ENCODE measurements at places on chromosomes 1 and 21. TPM values are rescaled to one million over a fixed set of nuclear protein-coding genes. Genes with fewer than 3 reads are reported as not detected.
A peak's percentile ranks its signal among the peaks of the same experiment; 100 is the strongest.

- DNase-seq, result peak; percentile 23
Measured at GRCh38 chr1:206110820-206111219, 6.4 kb downstream of the AVPR1B start.

GRCh38 chr1:180994262-180994661 is 28.4 kb downstream of the STX6 start:
- no peak for DNase-seq

GRCh38 chr1:244214009-244214967 is 163.2 kb downstream of the ZBTB18 start:
- no peak for DNase-seq

- no peak for DNase-seq
Measured at GRCh38 chr1:205662135-205662738, 18.1 kb downstream of the SLC45A3 start.

GRCh38 chr1:101216623-101217022 is 20.2 kb upstream of the S1PR1 start:
- no peak for DNase-seq

DNA sequence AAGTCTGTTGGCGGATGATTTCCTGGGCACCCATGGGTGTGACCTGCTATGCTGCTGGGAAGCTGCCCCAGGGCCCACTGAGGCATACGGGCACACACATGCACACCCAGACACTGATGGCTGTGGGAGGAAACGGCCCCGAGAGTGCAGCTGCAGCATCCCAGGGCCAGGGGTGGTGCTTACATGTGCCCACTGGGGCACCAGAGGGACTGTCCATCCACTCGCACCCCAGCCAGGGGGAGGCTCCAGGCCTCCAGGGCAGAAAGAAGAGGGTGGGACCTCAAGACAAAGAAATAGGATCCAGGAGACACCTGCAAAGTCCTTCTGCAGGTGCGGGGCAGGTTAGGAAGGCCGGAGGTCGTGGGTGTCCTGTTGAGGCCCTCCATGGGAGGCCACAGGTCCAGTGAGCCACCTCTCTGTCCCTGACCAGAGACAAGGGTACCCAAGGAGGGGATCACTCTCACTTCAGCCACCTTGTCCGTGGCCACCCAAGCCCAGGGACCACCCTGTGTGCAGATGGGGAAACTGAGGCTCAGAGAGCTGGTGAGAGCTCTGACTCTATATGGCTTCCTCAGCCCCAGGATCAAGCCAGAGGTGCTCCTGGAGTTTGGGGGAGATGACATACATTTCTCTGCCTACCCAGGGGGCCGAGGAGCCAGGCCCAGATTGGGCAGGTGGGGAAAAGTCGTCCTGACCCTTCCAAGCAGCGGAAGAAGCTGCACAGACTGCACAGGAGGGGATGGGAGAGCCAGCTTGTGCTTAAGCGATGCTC is 57.1 kb downstream of the WNT9A start:
- peak; percentile 55 for DNase-seq

- DNase-seq, result no peak
Measured at GRCh38 chr1:163055531-163055930, 13.6 kb upstream of the RGS4 start.

DNA sequence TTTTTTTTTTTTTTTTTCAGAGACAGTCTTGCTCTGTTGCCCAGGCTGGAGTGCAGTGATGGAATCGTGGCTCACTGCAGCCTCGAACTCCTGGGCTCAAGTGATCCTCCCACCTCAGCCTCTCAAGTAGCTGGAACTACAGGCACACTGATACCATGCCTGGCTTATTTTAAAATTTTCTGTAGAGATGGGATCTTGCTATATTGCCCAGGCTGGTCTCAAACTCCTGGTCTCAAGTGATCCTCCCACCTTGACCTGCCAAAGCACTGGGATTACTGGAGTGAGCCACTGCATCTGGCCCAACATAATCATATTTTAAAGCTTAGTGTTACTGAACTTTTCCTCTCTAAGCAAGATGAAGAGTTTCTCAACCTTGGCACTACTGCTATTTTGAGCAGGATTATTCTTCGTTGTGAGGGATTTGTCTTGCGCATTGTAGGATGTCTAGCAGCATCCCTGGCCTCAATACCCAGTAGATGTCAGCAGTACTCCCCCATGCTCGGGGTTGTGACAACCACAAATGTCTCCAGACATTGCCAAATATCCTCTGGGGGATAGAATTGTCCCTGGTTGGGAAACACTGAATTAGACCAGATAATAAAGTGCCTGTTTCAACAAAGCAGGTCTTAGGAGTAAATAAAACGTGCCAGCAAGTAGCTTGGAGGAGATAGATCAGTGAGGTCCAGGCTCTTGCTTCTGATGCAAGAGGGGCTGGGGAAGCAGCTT is 15.1 kb upstream of the THRAP3 start:
- peak; percentile 73 for DNase-seq

- no peak for DNase-seq
Measured at GRCh38 chr1:51301152-51301843, 29.1 kb downstream of the TTC39A start.

DNA sequence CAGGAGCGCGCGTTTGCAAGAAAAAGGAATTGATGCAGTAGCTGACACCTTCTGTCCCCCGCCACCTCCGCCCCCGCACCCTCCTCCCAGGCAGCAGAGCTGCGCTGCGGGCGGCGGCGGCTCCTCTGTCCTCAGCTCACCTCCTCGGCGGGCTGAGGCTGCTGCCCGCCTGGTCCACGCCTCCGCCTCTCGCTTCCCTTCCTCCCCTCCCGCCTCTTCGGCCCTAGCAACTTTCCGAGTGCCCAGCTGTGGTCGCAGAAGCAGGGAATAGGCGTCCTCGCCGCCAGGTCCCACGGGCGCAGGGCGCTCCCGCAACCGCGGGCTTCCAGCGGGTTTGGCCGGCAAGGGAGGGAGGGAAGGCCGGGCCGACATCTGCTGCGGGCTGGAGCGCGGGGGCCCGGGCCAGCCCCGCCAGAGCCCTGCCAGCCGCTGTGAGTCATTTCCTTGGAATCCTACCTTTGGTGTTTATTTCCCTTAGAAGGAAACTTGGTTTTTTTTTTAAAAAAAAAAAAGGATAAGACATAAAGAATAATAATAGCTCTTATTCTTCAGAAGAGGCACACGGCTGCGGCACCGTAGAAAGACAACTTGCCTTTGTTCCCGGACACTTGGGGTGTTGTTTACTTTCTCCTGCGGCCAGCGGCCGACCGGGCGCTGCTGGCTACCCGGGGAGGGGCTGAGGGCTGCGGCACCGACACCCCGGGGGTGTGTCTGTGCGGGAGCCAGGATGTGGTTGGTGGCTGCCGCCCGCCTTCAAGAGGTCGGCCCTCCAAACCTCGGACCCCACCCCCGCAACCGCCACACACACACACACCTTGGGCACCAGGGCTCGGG is 1.1 kb downstream of the SERTAD4 start:
- DNase-seq, result no peak

DNA sequence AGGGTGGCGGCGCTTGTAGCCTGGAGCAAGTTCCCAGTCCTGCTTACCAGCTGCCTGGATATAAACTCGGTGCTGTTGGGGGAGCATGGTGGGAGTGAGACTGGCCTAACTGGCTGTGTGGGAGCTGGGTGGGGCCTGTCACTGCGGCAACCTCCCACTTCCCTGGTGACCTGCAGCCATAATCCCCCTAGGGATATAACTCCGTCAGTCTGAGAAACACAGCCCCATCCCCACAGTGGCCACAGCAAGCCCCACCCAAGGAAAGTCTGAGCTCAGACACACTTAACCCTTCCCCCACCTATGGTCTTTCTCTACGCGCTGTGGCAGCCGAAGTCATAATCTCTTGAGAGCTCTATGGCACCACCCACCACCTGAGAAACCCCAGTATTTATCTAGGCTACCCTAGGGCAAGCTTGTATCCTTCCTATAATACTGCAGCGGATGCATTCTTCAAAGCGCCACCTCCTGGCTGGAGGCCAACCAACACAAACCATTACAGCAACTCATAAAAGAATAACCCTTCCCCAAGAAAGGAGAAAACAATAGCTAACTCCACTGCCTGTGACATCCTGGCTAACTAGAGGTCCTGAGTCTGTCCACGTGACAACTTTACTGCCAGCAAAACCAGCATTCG is 57.4 kb downstream of the ZNF648 start:
- no peak for DNase-seq

DNA sequence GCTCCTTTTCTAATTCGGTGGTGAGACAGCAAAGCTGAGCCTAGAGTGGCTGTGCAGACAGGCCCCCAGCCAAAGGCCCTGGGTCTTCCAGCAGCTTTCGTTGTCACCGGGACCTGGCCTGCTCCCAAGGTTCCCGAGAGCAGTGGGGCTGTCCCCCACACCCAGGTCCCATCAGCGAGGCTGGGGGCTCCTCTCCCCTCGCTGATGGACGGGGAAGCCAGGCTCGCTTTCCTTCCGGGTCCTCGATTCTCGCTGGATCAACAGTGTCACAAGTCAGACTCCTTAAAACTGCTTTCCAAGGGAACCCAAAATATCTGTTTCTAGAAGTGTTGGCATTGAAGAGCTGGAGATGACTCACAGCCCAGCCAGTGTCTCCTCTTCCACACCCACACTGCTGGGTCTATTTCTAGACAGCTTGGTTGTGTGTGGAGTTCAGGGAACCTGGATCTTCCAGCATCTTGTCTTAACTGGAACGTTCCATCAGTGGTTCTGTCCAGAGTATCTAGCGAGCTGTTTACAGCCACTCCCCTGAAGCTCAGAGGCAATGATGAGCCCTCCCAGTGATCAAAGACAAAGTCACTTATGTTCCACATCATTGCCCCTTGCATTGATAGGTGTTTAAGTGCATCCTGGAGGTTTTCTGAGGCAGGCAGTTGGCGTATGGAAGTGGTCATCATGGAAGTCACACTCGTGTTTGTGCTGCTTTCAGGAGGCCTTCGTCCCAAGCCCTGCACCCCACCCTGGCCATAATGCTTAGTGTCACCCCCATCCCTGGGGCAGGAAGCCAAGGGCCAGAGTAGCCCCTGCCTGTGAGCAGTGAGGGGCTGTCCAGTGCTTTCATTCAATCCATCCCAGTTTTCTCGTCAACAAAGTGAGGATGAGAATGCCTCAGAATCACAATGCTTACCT is 35.2 kb downstream of the RRP1 start:
- DNase-seq, result no peak

GRCh38 chr21:35457097-35457804 is 408.1 kb upstream of the RUNX1 start:
- DNase-seq, result no peak

GRCh38 chr1:188822248-188822647 is 1655.4 kb downstream of the BRINP3 start:
- no peak for DNase-seq

DNA sequence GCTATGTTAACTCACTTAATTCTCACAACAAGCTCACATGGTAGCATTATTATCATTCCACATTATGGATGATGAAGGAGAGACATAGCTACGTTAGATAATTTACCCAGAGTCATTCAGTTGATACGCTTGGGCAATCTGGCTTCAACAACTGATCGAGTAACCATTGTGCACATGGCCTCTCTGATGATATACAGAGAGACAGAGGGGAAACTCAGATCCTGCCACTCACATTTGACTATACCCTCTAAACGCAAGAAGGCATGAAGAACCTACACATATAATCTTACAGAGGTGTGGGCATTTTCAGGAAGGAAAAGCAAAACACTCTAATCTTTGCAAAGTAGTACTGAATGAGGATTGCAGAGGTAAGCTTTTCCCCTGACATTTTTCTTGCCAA is 360.1 kb downstream of the BARHL2 start:
- DNase-seq, result no peak

DNA sequence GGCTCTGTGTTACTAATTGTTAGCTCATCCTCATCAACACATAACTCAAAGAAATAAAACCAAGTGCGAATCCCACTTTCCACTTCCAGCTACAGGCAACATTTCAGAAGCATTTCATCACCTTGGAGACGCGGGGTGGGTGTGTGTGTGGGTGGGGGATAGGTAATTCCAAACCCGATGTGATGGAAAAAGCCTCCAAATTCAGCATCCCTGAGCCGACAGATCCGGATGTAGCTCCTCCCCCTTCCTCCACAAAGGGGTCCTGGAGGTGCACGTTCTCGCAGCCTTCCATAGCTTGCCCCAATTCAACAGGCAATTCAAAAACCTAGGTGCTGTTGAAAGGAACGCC is 486 bp downstream of the HSPA13 start:
- no peak for DNase-seq

DNA sequence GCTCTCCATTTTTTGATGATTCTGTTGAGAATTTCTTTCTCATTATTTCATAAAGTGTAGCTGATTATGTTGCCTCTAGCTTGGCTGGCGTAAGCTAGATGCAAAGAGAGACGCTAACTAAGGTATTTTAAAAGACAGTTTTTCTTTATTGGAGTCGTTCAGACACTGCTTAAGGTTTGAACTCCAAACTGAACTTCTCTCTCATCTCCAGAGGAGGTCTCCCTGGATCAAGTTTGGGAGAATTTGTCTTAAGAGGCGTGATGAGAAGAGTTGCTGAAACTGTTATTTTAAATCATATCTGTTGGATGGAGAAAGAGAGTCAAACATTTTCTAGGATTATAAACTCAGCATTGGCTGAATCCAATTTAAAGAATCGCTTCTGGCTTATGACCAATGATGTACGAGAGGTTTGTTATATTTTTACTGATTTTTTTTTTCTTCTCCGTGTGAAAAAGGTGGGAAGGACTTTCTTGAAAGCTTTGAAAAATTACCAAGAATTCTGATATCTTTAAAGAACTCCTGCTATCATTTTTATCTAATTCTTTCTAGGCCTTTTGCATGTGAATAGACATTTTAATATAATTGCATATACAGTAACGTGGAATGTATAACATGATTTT is 34.0 kb downstream of the MAP3K7CL start:
- no peak for DNase-seq

- DNase-seq, result no peak
Measured at GRCh38 chr1:67532452-67533216, 102.4 kb upstream of the SERBP1 start.

GRCh38 chr1:12473596-12474362 is 144.2 kb downstream of the DHRS3 start:
- DNase-seq, result no peak

DNA sequence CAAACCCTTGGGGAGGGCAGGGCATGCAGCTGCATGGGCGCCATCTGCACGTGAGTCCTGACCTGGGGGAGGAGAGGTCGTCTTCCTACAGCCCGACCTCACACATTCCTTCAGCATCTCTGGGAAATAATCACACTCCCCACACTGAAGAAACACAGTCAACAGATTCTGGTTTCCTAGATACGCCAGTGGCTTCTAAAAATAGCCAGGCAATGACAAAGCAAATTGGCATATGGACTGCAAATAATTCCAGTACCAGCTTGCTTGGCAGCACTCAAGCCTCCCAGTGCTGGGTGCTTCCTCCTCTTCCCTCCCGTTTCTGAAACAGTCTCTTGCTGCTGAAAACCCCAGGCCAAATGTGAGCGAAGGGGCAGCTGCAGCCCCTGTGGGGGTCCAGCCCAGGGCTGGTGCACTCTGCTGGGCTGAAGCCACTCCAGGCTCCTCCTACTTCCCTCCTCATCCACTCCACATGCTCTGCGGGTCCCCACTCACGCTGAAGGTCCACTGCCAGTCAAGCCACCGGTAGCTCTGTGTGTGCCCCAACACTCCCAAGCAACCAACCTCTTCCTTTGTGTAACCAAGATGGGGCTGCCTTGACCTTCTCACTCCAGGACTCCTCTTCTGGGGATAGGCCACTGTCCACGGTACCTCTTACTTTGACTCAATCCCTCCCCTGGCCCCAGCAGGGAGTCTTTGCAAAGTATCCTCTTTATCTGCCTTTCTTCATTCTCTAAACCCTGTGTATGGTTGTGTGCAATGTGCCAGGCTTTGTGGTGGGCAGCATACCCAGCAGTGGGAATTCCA is 69.0 kb downstream of the KCND3 start:
- no peak for DNase-seq

The FAM110D gene
- 3.8 TPM for total RNA-seq

The ANKRD34A gene
- total RNA-seq, result 1.5 TPM

The INSRR gene
- not detected for total RNA-seq

The FAM151A gene
- total RNA-seq, result not detected

The CRYBG2 gene
- not detected for total RNA-seq

The SPRTN gene
- total RNA-seq, result 8.9 TPM

The HMGCL gene
- total RNA-seq, result 26.3 TPM

The IRF6 gene
- total RNA-seq, result 30.4 TPM
